ENCODE measurements at places on chromosomes 12 and 14. TPM values are rescaled to one million over a fixed set of nuclear protein-coding genes. Genes with fewer than 3 reads are reported as not detected.

PTCSC3 gene
- not detected for total RNA-seq

SDSL gene
- total RNA-seq: 4.9 TPM

NINJ2 gene
- total RNA-seq: 0.93 TPM

VRTN gene
- not detected for total RNA-seq

Measured in camera-type eye (tissue), 1 donor.